Stimulated activated CD8-positive, alpha-beta memory T cell treated with anti-CD3 and anti-CD28 coated beads, Interleukin-4, amount 100 ng/mL, for 4 hours (primary cell): ENCODE measurements at places on chromosomes 13 and 19.
A peak's percentile ranks its signal among the peaks of the same experiment; 100 is the strongest.

GRCh38 chr13:46874006-46874405 lies 22.8 kb downstream of the HTR2A start:
- DNase-seq, result no peak

GRCh38 chr13:45799451-45799850 lies 52.1 kb downstream of the SIAH3 start:
- no peak for DNase-seq

DNA sequence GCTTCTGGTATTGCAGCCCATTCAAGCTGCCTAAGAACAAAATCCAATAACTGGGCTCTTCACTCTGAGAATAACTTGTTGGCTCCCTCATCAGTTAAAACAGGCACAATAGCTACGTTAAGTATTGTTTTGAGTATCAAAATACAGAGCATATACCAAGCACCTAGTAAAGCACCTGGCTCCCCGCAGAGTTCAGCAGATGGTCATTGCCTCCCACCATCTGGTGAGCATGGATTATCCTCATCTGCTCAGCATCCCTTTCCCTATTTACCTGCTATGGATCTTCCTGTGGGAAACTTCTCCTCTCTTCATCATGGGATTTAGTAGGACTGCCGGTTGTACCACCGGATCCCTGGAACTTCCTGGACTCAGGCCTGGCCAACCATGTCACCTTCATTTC lies 199.2 kb upstream of the MAB21L1 start:
- DNase-seq, result no peak

DNA sequence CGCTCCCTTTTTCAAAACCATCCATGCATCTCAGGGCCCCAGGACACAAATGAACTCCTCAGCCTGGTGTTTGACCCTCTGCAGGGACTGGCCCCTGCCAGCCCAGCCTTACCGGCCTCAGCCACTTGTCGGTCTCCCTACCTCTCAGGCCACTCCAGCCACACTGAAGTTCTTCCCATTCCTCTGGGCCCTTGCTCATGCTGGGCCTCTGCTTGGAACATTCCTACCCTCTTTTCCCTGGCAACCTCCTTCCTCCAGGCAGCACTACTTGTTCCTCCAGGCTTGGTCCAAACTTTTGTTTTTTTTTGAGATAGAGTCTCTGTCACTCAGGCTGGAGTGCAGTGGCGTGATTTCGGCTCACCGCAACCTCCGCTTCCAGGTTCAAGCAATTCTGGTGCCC lies 7.6 kb upstream of the EGLN2 start:
- DNase-seq, result no peak

DNA sequence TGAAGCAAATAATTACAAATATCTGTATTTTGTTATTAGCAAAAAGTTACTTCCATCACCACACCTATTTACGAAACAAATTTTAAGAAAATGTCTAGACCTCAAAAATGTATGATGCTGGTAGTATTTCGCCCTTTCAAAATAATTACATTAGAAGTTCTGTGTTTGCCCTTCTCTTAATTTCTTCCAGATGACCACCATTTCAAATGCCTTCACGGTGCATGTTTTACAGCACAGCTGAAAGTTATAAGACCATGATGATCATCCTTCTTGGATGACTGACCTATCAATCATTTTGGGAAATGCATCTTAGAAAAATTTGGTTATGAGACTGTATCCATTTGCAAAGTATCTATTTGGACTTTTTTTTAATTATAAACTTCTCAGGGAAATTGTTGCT lies 390.8 kb downstream of the SLITRK6 start:
- no peak for DNase-seq

- DNase-seq, result no peak
Measured at GRCh38 chr13:49740870-49741269, 49.6 kb upstream of the EBPL start.

DNA sequence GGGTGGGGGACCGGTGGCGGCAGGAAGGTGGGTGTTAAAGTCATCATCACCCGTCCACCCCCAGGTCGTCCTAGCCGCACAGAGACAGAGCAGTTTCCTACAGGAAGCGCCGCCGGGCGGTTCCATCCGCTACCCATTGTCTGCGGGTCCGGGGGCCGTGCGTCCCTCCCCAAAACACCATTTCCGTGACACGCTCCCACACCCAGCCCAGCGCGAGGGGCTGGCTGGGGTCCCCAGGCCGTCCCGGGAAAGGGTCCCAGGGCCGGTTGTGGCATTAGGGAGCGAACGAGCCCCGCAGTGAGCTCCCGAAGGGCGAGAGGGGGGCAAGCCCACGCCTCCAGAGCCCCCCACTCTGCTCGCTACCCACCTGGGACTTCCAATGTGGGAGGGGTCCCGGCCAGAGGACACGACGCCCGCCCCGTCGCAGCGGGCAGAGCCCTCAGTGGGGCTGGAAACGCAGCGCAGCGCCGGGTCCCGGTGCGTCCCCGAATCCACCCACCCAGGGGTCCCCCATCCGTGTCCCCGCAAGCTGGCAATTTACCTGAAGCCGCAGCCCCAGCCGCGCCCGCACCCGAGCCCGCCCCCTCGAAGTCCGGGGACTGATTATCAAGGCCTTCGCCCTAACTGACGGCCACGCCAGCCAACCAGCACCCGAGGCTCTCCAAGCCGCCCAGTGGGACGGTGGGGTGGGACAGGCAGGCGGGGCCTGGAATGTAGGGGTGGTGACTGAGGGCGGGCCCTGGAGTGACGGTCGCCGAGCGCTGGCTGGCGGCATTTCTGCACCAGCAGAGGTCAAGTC lies at the start of gene KANK3:
Gene KANK3 (minus strand): TSS at position 579 of the 799 bp plus-strand sequence. CDS start 5,434 bp downstream, outside the sequence.
- DNase-seq, result peak; percentile 86

DNA sequence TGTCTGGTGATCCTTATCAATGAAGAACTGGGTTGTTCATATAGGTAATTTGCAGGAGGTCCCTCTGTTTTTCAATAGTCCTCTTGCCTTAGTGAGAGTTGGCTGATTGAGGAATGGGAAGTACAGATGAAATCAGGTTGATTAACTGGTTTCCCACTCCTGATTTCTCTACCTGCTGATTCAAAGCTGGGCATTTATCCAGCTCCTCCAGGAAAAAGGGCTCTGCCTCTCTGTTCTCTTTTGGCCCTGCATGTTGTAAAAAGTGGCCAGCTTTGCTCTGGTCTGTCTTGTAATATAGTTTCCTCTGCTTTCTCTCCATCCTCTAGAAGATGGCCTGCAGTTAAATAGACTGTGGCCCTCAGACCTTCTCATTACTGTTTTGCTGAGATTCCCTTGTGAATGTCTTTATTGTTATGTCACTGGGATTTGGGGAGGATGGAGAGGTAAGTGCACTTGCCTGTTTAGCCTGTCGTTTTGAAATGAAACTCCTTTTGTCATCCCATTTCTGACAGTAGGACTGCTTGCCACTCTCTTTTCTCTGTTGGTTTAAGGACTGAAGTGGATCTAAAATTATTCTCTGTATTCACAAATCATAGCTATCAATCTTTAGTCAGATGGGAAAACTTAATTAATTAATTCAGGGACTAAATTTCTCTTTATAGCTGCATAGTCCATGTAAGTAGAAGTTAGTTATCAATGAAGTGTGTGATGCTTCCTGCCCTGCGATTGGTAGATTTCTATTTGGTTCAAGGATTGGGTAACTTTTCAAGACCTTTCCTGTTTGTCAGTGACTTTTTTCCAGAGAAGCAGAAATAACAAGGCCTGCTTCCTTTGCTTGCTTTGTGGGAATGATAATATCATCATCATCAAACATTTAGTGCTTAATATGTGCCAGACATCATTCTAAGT lies 28.5 kb downstream of the GARRE1 start:
- DNase-seq, result no peak

GRCh38 chr13:61045251-61045650 lies 370.4 kb downstream of the PCDH20 start:
- DNase-seq, result no peak

- no peak for DNase-seq
Measured at GRCh38 chr19:55228403-55229031, at the start of gene TMEM86B. Gene TMEM86B (minus strand): TSS chr19:55228763. CDS start chr19:55228741, 22 bp downstream.

DNA sequence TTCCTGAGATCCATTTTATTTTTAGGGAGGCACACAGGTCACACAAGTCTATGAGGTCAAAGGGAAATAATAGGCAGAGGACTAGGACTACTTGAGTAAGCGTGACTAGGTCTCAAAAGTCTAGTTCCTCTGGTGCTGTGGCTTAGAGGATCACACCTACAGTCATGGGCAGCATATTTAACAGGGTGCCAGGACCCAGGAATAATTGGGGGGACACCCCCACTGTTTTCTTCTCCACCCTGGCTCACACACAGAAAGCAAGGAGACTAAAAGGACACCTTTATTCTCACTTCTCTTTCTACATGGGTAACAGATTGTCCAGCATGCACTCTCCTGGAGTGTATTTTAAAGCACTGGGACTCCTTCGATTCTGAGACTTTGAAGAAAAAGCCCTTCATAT lies 26.2 kb downstream of the OXGR1 start:
- DNase-seq, result no peak

DNA sequence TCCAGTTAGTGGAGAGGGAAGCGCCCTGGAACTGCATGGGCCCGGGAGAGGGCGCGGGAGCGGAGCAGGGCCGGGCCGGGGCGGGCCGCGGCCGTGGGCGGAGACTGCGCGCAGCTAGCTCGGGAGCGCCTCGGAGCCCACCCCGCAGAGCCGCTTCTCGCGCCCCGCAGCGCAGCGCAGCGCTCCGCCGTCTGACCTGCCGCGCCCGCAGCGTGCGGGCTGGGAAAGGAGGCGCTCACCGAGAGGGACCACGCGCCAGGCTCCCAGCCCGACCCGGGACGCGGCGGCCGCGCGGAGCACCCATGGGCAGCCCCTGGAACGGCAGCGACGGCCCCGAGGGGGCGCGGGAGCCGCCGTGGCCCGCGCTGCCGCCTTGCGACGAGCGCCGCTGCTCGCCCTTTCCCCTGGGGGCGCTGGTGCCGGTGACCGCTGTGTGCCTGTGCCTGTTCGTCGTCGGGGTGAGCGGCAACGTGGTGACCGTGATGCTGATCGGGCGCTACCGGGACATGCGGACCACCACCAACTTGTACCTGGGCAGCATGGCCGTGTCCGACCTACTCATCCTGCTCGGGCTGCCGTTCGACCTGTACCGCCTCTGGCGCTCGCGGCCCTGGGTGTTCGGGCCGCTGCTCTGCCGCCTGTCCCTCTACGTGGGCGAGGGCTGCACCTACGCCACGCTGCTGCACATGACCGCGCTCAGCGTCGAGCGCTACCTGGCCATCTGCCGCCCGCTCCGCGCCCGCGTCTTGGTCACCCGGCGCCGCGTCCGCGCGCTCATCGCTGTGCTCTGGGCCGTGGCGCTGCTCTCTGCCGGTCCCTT lies at the start of gene MLNR:
Gene MLNR (plus strand): TSS at position 303 of the 820 bp plus-strand sequence. CDS start 0 bp downstream, at position 303.
- DNase-seq, result no peak

GRCh38 chr13:33379608-33380007 lies 94.1 kb upstream of the STARD13 start:
- DNase-seq, result no peak

DNA sequence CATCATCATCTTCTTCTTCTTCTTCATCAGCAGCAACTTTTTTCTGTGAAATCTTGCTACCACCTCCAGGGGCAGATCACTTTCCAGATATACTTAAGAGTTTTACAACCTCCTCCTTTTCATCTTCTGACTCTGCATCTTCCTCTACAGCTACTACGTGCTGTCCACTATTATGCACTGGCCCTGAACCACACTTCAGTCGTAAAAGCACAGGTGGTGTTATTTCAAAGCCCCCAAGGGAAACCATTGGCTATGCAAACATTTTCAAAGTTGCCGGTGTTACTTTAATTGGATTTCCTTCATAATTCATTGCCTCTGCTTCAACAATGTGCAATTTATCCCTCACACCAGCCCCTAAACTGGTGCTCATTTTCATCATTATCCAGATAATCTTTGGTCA lies 75.0 kb downstream of the POLR1D start:
- no peak for DNase-seq

GRCh38 chr19:49474542-49474924 lies 518 bp downstream of the FLT3LG start:
- DNase-seq, result no peak

GRCh38 chr13:47929156-47929555 lies 71.9 kb downstream of the SUCLA2 start:
- no peak for DNase-seq

DNA sequence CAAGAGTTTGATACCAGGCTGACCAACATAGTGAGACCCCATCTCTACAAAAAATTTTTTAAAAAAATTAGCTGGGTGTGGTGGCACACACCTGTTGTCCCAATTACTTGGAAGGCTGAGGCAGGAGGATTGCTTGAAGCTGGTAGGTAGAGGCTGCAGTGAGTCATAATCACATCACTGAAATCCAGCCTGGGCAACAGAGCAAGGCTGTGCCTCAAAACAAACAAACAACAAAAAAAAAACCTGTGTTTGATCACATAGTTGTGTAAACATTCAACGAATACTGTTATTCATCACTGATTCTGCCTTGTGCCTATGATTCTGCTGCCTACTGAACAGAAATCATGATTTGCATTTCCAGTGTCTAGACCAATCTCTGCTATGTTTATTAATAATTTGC lies 134.0 kb downstream of the TBC1D4 start:
- no peak for DNase-seq

DNA sequence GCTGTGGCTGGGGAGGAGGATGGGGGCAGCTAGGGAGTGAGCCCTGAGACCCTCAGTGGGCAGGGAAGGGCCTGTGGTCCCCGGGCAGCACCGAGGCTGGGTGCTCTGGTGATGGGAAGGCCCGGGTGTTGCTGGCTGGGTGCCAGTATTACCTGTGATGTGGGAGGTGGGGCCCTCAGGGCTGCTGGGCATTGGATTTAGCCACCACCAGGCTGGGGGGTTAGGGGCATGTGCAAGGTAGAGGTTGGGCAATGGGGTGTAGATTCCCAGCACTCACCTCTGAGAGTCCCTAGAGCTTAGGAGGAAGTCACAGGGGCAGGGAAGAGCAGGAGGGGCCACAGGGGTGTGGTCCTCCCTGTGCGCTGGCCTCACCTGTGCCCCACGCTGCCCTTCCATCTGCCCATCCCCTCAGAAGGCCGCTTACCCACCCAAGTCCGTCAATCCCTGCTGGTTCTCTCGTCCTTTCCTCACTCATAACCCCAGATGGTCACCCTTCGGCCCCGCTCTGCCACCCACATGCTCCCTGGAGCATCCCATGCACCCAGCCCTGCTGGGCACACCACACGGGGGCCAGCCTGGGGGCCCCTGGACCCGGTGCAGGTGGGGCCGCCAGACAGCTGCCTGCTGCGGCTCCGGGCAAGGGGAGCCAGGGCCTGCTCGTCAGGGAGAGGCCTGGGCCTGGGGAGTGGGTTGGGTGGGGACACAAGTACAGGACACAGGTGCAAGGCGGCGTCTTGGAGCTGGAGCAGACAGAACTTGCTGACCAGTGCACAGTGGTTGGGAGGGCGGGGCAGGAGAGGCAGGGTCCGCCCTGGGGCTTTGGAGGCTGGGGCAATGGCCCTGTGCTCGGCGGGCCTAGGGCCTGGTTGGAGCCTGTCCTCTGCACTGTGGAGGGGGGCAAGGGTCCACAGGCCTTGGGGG lies 12.5 kb downstream of the EPN1 start:
- no peak for DNase-seq

DNA sequence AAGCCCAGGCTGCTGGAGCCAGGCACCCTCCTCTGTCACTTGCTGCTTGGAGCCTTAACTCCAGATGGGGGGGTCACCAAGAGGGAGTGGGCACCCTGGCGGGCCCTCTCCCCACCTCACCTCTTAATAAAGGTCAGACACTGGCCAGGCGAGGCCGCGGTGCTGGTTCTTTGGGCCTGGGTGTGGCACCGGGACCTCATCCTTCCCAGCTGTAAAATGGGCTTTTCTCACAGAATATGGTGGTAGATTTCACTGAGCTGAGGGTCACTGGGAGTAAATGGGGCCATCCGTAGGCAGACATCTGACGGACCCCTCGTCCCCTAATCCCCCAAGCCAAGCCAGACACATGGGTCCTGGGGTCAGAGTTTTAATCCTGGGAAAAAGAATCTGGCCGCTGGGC lies 14.9 kb downstream of the STAP2 start:
- DNase-seq, result no peak

- DNase-seq, result peak; percentile 70
Measured at GRCh38 chr19:3324405-3324856, 42.0 kb upstream of the NFIC start.
